GM04503 (cell line): ENCODE measurements at places on chromosomes 1 and 21.
A peak's percentile ranks its signal among the peaks of the same experiment; 100 is the strongest.

GRCh38 chr1:43422995-43423671 is 30.6 kb downstream of the HYI start:
- no peak for DNase-seq

GRCh38 chr1:217137210-217137881 is 414.1 kb upstream of the ESRRG start:
- no peak for DNase-seq

DNA sequence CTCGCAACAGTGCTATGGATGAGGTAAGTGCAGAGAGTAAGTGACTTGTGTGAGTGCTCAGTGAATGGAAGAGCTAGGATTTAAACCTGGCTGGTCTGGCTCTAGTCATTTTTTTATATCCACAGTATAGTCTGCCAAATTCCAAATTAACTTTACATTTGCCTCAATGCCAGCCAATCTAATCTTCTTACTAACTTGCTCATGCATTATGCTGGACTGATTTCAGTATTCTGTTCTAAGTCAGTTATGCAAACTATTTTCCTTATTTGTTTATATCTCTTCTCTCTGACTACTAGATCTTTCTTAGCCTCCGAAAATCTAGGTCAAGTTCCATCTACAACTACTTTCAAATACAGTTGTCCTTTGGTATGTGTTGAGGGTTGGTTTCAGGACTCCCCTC is 133.3 kb downstream of the XPR1 start:
- DNase-seq, result peak; percentile 4

DNA sequence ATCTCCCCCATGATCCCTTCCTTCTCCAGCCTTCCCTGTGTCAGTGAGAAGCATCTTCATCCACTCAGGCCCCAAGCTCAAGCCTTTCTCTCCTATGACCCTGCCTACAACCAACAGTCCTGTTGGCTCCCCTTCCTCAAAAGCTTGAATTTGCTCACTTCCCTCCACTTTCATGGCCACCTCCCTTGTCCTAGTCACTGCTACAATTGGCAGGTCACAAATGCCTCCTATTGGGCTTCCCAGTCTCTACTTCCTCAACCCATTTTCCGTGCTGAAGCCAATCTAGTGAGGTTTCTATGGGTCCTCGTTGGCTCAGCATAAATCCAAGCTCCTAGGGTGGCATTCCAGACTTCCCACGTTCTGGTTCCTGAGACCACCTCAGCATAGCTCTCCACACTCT is 40.2 kb upstream of the SLC6A9 start:
- DNase-seq, result no peak

DNA sequence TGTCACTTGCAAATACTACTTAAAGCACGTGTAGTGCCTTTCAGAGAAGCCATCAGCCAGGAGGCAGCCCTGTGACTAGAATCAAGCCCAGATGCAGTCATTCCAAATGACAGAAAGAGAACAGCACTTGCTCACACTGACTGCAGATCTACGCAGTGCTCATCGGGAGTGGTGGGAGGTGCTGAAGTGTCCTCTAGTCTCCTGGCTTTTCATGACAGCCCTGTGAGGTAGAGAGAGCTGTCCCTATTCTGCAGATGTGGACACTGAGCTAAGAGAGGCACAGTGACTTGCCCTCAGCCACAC is 62.3 kb upstream of the EDN2 start:
- no peak for DNase-seq

GRCh38 chr1:160499631-160500030 is 23.4 kb downstream of the SLAMF6 start:
- DNase-seq, result no peak
